Substantia nigra (tissue), 51 donors: ENCODE measurements at places on chromosomes 5 and 9.

- no peak for DNase-seq
Observed at GRCh38 chr9:105360344-105360743, 87.5 kb upstream of the FSD1L start.

DNA sequence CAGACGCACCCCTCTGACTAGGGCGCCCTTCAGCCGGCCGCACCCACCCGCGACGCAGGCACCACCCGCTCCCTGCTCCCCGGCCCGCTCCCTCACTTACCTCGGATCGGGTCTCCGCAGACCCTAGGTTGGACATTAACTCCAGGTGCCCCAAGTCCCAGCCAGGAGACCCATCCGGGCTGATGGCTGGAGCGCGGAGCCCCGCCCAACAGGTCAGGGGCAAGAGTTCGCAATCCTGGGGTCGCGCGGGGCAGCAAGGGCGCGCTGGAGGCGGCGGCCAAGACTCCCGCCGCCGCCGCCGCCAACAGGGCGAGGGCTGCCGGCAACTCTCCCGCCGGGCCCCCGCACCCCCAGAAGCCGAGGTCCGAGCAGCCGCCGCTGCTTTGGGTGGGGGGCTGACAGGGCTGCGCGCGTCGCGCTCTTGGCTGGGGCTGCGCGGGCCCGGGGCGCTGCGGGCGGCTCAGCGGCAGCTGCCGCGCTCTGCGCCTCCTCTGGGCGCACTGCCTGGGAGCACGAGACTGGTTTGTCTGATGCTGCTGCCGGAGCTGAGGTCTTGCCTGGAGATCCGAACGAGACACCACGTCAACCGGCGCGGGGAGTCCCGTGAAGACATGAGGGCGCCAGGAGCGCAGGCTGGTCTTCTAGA, at the start of gene GDNF:
TSS of gene GDNF (minus strand) at position 635 of the 646 bp plus-strand sequence. CDS start 5,245 bp downstream, outside the sequence.
- no peak for DNase-seq

- DNase-seq = no peak
Observed at GRCh38 chr5:111602817-111603445, 90.6 kb upstream of the STARD4 start.

GRCh38 chr5:128358826-128359225, 179.2 kb downstream of the FBN2 start:
- DNase-seq = no peak

- no peak for DNase-seq
Observed at GRCh38 chr5:91271999-91272398, 111.1 kb downstream of the ARRDC3 start.

- no peak for DNase-seq
Observed at GRCh38 chr9:5820425-5820824, 12.5 kb downstream of the ERMP1 start.

DNA sequence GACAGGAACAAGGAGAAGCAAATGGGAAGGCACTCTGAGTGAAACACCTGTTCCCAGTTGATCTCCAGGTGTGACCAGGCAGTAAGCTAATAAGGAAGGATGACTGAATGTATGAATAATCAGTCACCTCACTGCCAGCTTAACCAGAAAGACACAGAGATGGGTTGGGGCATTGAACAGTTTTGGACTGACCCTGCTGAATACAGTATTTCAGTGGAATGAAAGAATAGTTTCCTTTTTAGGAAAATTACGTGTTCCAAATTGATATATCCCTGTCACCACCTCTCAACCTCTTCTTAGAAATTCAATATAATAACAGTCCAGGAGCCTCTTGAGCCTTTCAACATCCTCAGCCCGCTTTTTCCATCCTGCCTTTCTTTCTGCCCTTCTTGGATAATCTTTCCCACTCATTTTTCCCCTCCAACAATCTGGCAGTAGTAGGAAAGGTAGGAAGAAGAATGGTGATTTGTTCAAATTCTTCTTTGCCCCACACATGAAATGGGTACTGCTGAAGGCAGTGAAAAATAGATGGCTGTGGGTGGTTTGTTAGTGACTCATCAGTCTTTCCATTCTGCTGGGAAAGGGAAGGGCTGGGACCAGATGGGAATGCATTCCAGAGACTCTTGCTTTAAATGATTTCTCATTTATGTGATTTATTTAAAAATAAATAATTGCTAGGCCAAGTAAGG, 117.9 kb downstream of the ZSWIM6 start:
- DNase-seq = no peak

GRCh38 chr9:128495296-128495695, 9.2 kb upstream of the GLE1 start:
- no peak for DNase-seq
